ENCODE measurements at places on chromosomes 6 and 20.
A peak's percentile ranks its signal among the peaks of the same experiment; 100 is the strongest.

DNA sequence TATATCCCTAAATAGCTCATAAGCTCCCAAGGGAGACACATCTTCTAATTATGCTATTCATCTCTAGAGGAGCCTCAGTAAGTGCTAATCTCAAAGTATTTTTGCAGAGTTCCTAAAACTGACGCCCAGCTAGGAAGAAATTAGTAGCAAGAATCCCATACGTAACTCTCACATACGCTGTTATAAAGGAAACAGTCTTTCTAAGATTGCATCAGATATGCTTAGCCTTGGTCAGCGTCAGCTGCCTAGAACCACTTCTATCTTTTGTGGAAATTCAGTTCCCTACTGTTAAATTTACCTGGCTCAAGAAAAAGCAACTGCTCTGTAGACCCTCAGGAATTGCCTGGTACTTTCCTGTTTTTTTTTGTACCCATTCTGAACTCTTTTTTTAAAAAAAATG lies 13.6 kb downstream of the RIPOR2 start:
- H3K36me3 ChIP-seq = peaks cover 18% of the 10 kb centered on the region
- H3K4me1 ChIP-seq = peaks cover 75% of the 10 kb centered on the region
- DNase-seq = no peak
- peak overlapping the region; percentile 94 for H3K27ac ChIP-seq
- H3K27me3 ChIP-seq = no peaks in the 10 kb centered on the region

DNA sequence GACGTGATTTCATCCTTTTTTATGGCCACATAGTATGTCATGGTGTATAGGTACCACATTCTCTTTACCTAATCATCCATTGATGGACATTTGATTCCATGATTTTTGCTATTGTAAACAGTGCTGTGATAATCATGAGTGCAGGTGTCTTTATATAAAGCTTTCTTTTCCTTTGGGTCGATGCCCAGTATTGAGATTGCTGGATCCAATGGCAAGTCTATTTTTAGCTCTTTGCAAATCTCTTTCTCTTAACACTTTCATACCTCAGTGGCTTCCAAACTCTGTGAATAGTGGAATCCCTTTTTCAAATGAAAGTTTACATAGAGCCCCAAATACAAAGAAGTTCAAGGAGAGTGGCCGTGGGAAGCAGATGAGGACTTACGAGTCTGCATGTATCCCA lies 105.8 kb upstream of the SPTLC3 start:
- no peaks in the 10 kb centered on the region for H3K36me3 ChIP-seq
- H3K27ac ChIP-seq = no peak overlapping the region
- H3K4me3 ChIP-seq = no peak overlapping the region
- no peaks in the 10 kb centered on the region for H3K27me3 ChIP-seq

- H3K36me3 ChIP-seq = peaks cover 5% of the 10 kb centered on the region
- no peak for DNase-seq
- H3K27ac ChIP-seq = no peak overlapping the region
- H3K27me3 ChIP-seq = peaks cover 46% of the 10 kb centered on the region
- H3K4me1 ChIP-seq = peaks cover 8% of the 10 kb centered on the region
Measured at GRCh38 chr6:165663377-165663735, 315 bp upstream of the PDE10A start.

- H3K27ac ChIP-seq = no peak overlapping the region
- DNase-seq = no peak
- H3K27me3 ChIP-seq = no peaks in the 10 kb centered on the region
- peaks cover 2% of the 10 kb centered on the region for H3K4me1 ChIP-seq
Measured at GRCh38 chr20:61998343-61999121, 67.1 kb downstream of the TAF4 start.

- no peak overlapping the region for H3K27ac ChIP-seq
- H3K36me3 ChIP-seq = peaks cover 4% of the 10 kb centered on the region
- H3K27me3 ChIP-seq = peaks cover 72% of the 10 kb centered on the region
- no peak overlapping the region for H3K4me3 ChIP-seq
- no peak for DNase-seq
- peaks cover 3% of the 10 kb centered on the region for H3K4me1 ChIP-seq
Measured at GRCh38 chr20:723756-724155, 44.5 kb downstream of the SLC52A3 start.

Data from T-helper 17 cell (primary cell).